ENCODE measurements at places on chromosomes 11 and 22.

- DNase-seq: no peak
These were observed 24.8 kb upstream of the MYOD1 start for GRCh38 chr11:17694494-17695110.

DNA sequence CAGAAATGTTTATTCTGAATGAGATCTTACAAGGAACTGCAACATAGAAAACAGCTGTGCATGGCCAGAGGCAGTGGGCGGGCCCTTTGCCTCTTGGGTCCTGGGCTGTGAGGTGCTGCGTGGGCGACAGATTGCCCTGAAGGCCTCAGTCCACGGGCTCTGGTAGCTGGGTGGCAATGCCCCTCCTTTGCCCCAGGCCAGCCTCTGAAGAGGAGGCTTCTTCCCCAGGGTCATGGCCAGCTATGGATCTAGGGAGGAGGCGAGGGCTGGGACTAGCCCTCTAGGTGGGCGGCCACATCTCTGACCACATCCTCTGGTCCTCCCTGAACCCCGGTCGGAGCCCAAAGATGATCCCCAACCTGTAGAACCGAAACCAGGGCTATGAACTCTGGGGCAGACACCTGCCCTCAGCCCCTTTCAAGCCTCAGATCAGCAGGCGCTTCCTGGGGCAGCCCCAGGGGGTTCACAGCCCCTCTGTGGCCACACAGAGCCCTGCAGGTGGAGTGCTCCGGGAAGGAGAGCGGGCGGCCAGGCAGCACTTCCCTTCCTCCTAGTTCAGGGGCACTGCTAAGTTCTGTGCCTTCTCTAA is 6.6 kb upstream of the CDC42BPG start:
- no peak for DNase-seq

DNA sequence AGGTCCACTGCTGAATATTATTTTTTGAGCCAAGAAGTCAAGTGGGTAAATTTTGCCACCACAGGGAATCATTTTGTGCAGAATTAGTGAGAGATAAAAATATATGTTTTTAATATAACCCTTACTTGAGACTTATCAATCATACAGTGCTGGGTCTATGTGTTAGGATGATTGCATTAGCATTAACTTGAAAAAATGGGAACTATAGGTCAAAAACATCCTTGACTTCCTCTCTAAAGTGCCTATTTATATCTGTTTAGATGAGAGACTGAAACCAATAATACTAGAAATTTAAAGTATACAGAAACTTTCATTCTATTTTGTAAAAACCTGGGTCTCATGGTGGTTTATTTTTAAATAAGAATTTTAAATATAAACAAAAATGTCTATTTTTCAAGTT is 65.1 kb upstream of the CARD18 start:
- DNase-seq: no peak

DNA sequence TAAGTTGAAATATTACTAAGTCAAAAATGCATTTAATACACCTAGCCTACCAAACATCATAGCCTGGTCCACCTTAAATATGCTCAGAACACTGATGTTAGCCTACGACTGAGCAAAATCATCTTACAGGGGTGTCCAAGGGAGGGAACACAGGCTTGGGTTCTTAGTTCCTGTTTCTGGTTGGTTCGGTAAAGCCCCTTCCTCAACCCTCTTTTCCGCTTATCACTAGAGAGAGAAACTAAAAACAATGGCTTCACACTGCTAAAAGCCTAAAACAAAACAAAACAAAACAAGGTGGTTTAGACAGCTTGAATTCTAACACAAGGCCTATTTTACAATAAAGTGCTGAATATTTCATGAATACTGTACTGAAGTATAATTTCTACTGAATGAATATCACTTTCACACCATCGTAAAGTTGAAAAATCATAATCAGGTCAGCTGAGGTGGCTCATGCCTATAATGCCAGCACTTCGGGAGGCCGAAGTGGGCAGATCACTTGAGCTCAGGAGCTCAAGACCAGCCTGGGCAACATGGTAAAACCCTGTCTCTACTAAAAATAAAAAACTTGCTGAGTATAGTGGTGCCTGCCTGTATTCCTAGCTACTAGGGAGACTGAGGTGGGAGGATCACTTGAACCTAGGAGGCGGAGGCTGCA is 118.0 kb downstream of the SIK3 start:
- DNase-seq: no peak

GRCh38 chr11:123122341-123122740 is 60.4 kb upstream of the HSPA8 start:
- no peak for DNase-seq

DNA sequence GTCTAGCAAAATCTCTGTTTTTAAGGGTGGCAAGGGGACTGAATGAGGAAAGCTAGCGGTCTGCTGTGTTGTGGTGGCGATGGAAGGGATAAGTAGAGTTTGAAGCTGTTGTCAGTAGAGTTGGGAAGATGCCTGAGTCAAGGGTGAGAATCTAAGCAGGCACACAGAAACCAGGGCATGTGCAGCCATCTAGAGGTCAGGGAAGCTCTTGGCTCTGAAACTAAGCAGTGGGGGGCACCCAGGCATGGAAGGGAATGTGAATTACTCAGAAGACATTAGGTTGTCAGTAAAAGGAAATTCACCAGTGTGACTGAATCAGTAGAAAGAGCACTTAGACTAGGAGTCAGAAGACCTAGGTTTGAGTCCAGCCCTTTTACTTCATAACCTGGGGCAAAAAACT is 15.4 kb downstream of the BMAL1 start:
- DNase-seq: no peak

GRCh38 chr22:41417622-41418390 is 28.8 kb downstream of the TOB2 start:
- DNase-seq: no peak

DNA sequence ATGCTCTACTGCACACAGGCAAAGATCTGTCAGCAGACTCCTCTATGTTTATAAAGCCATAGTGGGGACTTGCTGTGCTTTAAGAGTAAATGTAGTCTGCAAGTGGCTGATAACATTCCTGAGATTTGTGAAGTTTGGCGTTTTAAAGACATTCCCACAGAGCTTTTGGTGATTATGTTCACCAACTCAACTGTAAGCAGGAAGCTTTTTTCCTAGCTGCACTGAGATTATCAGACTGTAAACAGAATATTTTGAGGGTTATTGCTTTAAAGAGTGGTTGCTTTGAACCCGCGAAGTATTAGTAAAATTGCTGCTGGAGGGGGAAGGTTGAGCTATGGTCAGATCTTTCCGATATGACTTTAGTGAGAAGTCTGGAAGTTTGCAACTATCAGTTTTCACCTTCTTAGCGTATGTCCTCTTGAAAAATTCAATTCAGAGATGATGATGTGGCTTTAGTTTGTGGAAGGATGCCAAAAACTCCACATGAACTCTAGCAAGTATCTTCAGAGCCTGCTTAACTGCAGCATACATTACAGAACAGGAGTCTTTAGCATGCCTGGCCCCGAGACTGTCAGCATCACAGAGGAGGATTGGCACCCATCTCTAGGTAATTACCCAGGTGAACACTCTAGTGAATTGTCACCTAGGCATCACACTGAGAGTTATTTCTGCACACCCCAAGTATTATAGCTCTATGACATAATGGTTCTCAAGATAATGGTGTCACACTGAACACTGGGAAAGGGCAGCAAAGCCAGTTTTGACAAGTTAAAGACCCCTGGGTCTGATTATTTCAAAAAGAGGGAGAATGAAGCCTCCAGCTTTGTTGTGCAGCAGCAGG is 89.9 kb downstream of the MTNR1B start:
- no peak for DNase-seq

DNA sequence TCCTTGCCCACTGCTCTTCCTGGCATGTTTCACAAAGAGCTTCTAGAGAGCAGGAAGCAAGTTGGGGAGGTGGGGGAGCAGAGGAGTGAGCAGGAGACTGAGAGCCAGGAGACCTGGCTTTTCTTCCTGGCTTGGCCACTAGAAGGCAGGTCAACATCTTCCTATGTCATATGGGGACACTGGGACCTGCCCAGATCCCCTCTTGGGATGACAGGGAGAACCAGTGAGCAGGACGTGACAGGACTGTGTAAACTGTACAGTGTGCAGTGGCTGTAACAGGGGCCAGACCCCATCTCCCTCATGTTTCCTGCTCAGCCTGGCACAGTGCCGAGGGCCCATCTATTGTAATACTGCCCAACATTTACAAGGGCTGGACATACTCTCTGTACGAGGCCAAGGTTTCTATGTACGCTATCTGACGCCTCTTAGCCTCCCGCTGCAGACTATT is 29.4 kb downstream of the GDPD5 start:
- no peak for DNase-seq

- no peak for DNase-seq
These were observed 5.6 kb downstream of the TUB start for GRCh38 chr11:8086571-8086970.

GRCh38 chr11:32382339-32383049 is 52.8 kb downstream of the WT1 start:
- DNase-seq: no peak

GRCh38 chr11:2467695-2468055 is 22.9 kb downstream of the KCNQ1 start:
- DNase-seq: no peak

DNA sequence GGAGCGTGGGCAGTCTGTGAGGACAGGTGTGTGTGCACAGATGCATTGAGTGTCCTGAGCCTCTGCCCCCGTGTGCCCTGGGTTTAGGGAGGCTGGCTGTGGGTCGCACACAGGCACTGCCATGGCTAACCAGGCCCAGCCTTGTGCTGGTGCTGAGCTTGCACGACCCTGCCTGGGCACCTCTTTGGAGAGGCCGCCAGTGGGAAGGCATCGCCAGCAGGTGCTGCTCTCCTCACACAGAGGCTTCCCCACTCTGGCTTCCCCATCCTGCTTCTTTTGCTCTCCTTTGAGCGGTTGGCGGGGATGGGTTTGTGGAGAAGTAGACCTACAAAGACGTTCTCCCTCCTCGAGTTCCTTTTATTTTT is 4.1 kb downstream of the WNT7B start:
- no peak for DNase-seq

- no peak for DNase-seq
These were observed 64.7 kb downstream of the MAML2 start for GRCh38 chr11:96278039-96278897.

DNA sequence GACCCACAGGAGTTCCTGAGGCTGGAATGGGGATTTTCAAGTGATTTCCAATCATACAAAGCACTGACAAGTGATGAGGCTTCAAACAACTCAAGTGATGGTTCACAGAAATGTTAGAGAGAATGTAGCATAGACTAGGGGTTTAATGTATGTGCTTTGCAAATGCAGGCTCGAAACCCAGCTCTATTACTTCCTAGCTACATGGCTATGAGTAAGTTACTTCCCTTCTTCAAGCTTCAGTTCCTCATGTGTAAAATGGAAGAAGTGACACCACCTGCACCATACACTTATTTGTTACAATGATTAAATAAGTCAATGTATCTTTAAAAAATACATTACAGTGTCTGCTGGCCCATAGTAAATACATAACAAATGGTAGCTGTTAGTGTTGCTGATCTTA is 139.8 kb downstream of the CCDC81 start:
- no peak for DNase-seq

DNA sequence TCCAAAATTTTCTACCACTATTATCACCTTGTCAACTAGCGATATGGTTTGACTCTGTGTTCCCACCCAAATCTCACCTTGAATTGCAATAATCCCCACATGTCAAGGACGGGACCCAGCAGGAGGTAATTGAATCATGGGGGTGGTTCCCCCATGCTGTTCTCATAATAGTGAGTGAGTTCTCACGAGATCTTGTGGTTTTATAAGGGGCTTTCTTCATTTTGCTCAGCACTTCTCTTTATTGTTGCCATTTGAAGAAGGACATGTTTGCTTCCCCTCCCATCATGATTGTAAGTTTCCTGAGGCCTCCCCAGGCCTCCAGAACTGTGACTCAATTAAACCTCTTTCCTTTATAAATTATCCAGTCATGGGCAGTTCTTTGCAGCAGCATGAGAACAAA is 73.5 kb upstream of the ZC3H12C start:
- no peak for DNase-seq

- no peak for DNase-seq
These were observed 15.9 kb upstream of the APOBEC3A start for GRCh38 chr22:38941488-38941987.

DNA sequence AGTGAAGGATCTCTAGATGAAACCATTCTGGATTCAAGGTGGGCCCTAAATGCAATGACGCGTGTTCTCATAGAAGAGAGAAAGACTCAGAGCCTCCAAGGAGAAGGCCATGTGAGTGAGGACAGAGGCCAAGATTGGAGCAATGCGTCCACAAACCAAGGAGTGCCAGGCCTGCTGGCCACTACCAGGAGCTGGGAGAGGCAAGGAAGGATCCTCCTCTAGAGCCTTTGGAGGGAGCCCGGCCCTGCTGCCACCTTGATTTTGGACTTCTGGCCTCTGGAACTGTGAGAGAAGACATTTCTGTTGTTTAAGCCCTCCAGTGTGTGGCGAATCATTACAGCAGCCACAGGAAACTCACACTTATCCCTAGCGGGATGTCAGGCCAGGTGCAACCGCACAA is 52.7 kb upstream of the SHANK2 start:
- no peak for DNase-seq

GRCh38 chr11:911890-912219 is 1.2 kb upstream of the CHID1 start:
- no peak for DNase-seq

DNA sequence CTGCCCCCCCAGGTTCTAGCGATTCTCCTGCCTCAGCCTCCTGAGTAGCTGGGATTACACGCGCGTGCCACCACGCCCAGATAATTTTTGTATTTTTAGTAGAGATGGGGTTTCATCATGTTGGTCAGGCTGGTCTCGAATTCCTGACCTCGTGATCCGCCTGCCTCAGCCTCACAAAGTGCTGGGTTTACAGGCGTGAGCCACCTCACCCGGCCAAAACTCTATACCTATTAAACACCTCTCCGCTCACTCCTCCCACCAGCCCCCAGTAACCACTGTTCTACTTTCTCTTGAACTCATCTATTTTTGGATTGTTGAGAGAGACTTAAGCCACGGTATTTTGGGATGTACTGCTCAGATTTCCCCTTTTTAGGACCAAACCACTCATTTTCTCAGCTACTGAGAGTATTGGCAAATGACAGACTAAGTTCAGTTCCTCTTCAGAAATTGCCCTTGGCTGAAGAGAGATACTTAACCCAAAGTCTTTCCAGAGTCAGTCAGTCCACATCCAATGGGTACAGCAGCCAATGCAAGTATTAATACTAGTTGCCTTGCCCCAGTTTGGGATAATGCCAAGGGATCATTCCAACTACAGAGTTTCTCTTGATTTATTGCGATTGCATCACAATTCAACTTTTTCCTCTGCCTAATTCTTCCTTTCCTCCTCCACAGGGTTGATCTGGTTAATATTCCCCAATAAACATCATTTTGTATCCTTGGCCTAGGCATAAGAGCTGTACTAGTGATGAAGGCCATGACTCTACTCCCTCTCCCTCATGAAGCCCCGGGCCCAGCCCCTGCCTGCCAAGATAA is 36.8 kb upstream of the CSTF3 start:
- DNase-seq: no peak

GRCh38 chr11:12448131-12448939 is 71.0 kb downstream of the PARVA start:
- DNase-seq: no peak

GRCh38 chr11:6232899-6233298 is 1.5 kb downstream of the FHIP1B start:
- no peak for DNase-seq

DNA sequence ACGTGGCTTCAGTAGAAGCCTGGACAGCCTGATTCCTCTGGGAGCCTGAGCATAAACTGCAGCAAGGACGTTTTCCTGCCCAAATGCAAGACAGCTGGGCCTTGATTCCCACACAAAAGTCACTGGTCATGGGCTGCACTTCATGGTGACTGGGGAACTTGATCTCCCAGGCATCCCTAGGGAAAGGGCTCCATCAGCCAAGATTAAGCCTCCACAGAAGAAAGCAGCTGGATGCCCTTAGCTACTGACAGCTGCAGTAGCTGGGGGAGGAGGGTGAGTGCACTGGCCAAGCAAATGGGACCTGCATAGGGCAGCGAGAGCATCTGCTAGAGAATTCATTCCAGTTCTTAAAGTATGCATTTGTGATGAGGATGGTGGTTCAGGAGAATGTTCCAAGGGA is 267.4 kb upstream of the ISX start:
- no peak for DNase-seq
